ENCODE measurements at places on chromosomes 13 and 19. TPM values are rescaled to one million over a fixed set of nuclear protein-coding genes. Genes with fewer than 3 reads are reported as not detected.

C13orf42 gene
- total RNA-seq, result not detected

PTH2 gene
- total RNA-seq, result not detected

CTXN1 gene
- not detected for total RNA-seq

DNA sequence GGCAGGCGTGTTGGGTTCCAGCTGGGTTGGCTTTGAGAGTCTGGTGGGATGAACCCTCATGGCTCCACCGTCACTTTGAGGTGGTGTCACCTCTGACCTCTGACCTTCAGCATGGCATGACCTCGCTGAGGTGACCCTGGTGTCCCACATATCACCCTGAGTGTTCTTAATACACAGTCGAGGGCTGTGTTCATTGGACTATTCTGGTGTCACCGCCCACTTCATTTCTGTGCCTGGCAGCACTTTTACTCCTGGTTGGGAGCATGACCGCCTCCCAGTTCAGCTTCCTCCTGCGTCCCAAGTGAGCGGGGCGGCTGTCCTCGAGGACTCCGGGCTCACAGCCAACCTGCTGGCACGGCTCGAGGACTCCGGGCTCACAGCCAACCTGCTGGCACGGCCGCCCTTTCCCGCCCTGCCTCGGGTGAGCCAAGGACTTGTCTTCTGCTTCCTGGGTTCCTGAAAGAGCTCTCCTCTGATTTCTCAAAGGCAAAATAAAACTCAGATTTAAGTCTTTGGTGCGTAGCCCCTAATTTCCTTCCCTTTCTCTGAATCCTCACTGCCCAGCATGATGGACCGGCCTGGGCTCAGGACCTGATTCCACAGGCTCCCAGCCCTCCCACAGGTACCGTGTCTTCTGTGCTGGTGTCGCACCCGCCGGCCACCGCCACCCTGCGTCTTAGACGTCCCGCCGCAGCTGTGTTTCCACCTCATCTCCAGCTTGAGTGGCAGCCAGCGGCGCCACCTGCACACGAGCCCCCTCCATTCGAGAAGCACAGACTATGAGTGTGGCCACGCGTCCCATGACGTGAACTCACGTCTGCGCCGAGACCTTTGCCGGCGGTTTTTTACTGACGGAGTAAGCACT, 10.4 kb downstream of the ATP4B start:
- H3K4me1 ChIP-seq, result peaks cover 8% of the 10 kb centered on the region
- H3K4me3 ChIP-seq, result no peak overlapping the region
- no peaks in the 10 kb centered on the region for H3K36me3 ChIP-seq
- DNase-seq, result peak; percentile 90

DNA sequence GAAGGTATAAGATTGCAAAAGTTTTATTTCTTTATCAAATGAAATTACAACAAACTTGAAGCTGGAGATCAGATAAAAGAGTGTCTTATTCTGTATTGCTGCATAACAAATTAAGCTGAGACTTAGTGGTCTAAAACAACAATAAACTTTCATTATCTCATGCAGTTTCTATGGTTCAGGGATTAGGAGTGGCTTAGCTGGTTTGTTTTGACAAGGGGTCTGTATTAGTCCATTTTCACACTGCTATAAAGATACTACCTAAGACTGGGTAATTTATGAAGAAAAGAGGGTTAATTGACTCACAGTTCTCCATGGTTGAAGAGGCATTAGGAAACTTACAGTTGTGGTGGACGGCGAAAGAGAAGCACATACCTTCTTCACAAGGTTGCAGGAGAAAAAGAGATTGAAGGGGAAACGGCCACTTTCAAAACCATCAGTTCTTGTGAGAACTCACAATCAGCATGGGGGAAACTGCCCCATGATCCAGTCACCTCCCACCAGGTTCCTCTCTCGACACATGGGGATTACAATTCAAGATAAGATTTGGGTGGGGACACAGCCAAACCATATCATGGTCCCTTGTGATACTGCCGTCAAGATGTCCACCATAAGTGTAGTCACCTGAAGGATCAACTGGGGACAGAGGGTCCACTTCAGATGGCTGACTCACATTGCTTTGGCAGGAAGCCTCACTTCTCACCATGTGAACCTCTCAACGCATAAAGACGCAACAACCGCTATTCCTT, 97.8 kb downstream of the RNF17 start:
- H3K4me1 ChIP-seq, result no peaks in the 10 kb centered on the region
- H3K36me3 ChIP-seq, result no peaks in the 10 kb centered on the region
- H3K27ac ChIP-seq, result no peak overlapping the region

GRCh38 chr13:70630247-70630646, 522.0 kb upstream of the KLHL1 start:
- no peak for DNase-seq
- no peak overlapping the region for H3K27ac ChIP-seq
- H3K4me1 ChIP-seq, result no peaks in the 10 kb centered on the region
- no peak overlapping the region for H3K4me3 ChIP-seq

DNA sequence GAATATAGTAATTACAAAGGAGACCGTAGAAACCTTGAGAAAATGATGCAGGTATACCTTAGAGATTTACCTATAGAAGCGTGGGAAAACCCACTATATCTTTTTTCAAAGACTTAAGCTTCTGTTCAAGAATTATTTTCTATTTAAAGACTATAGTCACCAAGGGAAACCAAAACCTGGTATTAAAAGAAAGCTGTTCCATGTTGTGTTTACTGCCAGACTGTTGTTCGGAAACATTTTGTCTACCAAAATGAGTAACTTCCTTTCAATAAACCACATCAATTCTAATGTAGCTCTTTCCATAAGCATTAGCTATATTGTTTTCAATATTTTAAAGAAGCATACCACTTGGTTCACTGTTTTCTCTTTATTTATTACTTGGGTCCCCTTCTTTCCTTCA, 182.9 kb upstream of the SLITRK6 start:
- no peaks in the 10 kb centered on the region for H3K27me3 ChIP-seq
- no peaks in the 10 kb centered on the region for H3K4me1 ChIP-seq
- no peak overlapping the region for H3K4me3 ChIP-seq
- no peak for DNase-seq
- no peak overlapping the region for H3K27ac ChIP-seq
- H3K36me3 ChIP-seq, result no peaks in the 10 kb centered on the region

DNA sequence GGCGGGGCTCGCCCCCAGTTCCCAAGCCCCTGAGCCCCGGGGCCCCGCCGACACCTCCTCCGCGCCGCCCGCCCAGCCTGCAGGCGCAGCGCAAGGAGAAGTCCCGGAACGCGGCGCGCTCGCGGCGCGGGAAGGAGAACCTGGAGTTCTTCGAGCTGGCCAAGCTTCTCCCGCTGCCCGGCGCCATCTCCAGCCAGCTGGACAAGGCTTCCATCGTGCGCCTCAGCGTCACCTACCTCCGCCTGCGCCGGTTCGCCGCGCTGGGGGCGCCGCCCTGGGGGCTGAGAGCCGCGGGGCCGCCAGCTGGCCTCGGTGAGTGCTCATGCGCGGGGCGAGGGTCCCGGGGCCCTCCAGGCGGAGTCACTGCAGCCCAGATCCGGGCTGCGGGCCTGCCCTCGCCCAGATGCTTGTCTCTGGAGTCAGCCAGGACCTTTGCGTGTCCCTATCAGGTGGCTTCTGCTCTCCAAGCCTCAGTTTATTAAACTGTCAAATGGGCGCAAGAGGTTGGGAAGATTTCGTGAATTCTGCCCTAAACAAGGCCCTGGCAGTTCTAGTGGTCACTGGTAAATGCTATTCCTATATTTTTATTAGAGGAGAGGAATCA, 2.0 kb downstream of the NPAS1 start:
- peaks cover 73% of the 10 kb centered on the region for H3K27me3 ChIP-seq
- DNase-seq, result no peak
- H3K4me1 ChIP-seq, result peaks cover 30% of the 10 kb centered on the region

SHISA7 gene
- total RNA-seq, result not detected

DNA sequence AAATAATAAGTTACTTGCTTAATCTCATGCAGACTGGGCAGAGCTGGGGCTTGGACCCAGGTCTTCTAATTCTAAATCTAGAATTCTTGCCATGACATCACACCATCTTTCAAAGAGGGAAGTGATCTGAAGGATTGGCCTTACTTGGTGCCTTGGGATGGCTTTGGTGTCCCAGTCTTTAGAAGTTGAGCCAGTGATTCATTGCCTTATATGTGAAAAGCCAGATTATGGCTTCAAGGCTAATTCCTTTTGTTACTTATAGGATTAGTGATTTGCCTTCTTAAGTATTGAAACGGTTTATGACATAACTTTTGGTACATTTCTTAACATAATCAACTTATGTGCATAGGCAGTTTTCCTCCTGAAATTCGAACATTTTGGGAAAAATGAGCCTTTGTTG, 14.9 kb downstream of the COG3 start:
- no peak overlapping the region for H3K27ac ChIP-seq
- no peak for DNase-seq
- no peak overlapping the region for H3K4me3 ChIP-seq

DNA sequence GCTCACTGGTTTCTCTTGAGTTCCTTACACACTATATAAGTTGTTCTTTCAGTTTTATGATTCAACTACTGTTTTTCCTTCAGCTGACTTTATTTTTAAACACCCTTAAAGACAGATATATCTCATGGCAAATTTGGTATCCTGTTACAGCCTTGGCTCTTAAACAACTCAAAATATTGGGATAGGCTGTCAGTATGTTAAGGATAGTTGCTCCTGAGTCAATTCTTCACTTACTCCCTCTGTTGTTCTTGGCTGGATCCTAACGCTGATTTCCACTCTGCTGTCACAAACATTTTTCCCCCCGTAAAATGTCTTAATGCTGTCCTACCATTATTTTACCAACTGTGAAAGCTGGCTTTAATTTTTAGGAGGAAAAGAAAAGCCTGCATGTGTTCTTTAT, 1.2 kb downstream of the KCNRG start:
- peaks cover 20% of the 10 kb centered on the region for H3K4me1 ChIP-seq
- no peak overlapping the region for H3K4me3 ChIP-seq
- H3K27ac ChIP-seq, result peak overlapping the region; percentile 68

STOML3 gene
- not detected for total RNA-seq

DNA sequence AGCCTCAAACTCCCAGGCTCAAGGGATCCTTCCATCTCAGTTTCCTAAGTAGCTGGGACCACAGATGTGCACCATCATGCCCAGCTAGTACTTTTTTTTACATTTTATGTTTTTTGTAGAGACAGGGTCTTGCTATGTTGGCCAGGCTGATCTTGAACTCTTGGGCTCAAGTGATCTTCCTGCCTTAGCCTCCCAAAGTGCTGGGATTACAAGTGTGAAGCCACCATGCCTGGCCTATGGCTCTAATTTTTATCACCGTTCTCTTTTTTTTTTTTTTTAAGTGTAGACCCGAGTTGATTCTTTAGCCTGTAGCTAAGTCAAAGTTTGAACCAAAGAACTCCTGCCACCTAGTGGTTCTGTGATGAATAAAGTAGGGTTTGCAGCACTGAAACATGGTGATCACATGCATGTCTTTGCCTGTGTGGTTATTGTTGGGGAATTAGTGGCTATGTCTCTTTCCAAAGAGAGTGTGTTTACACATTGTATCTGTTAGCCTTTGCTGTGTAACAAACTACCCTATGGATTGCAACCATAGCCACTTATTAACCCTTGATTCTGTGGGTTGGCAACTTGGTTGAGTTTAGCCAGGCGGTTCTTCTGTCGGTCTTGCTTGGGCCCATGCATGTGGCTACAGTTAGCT, 11.6 kb downstream of the NFILZ start:
- no peaks in the 10 kb centered on the region for H3K36me3 ChIP-seq
- no peaks in the 10 kb centered on the region for H3K4me1 ChIP-seq

DNA sequence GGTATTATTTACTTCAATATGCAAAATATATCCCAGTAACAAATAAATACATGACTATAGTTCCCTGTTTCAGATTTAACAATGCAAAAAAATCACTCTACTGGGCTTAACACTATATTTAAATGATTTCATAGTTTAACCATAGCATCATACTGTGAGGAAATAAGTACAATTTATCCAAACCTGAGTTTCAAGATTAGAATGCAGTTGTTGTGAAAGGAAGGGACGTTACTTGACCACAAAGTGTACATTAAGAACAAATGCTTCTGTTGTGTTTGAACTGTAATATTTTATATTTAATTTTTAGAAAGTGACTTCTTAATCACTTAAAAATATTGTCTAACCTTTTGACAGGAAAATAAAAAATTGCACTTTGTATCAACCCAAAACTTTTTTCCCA, 1747.9 kb upstream of the SPRY2 start:
- no peak for DNase-seq
- H3K4me1 ChIP-seq, result no peaks in the 10 kb centered on the region
- H3K27ac ChIP-seq, result no peak overlapping the region
- H3K27me3 ChIP-seq, result no peaks in the 10 kb centered on the region
- H3K4me3 ChIP-seq, result no peak overlapping the region

DNA sequence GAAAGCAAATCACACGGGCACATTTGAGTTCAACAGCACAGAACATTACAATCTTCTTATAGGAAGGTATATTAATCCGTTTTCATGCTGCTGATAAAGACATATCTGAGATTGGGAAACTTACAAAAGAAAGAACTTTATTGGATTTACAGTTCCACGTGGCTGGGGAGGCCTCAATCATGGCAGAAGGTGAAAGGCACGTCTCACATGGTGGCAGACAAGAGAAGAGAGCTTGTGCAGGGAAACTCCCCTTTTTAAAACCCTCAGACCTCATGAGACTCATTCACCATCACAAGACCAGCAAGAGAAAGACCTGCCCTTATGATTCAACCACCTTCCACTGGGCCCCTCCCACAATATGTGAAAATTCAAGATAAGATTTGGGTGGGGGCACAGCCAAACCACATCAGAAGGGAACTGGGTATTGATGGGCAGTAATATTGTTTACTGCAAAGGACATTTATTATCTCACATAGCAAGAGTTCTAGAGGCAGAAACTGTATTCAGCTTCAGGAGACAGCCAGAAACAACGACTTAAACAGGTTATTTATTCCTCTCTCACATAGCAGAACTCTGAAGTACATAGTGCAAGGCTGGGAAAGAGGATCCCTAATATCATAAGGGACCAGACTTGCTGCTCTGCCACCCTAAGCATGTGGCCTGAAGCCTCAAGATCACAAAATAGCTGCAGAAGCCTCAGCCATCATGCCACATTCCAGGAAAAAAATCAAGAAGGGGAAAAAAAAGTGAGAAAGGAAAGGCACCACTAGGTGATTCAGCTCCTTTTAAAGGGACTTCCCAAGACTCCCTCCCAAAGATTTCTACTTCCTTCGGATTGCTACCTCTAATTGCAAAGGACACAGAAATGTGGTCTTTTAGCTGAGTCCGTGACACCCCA, 23.1 kb downstream of the FXYD5 start:
- H3K27me3 ChIP-seq, result no peaks in the 10 kb centered on the region
- H3K4me3 ChIP-seq, result no peak overlapping the region
- peaks cover under 1% of the 10 kb centered on the region for H3K4me1 ChIP-seq
- no peak overlapping the region for H3K27ac ChIP-seq
- H3K36me3 ChIP-seq, result no peaks in the 10 kb centered on the region
- no peak for DNase-seq

GRCh38 chr19:33290956-33291622, 11.2 kb downstream of the CEBPA start:
- H3K27me3 ChIP-seq, result no peaks in the 10 kb centered on the region
- H3K27ac ChIP-seq, result no peak overlapping the region
- H3K36me3 ChIP-seq, result no peaks in the 10 kb centered on the region
- no peak for DNase-seq
- H3K4me3 ChIP-seq, result no peak overlapping the region
